CD4-positive, alpha-beta T cell treated with Interferon alpha-2 for 1 hour (primary cell): ENCODE measurements at places on chromosomes 11 and 22.

DNA sequence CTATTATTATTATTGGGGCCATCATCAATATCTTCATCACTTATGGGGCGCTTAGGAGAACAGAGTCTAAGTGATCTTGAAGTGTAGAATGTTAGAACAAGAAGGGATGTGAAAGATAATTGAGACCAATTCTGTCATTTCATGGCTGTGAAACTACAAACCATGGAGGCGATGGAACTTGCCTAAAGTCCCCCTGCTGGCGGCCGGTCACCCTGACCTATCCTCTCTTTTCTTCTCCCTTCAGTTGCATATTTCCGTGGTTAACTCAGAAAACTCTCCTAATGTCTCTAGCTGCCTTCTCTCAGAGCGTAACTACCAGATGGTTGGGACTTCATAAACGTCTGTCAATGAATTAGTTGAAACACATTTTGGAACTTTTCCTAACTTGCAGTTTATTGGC is 6.6 kb upstream of the OR4B1 start:
- no peak for DNase-seq

DNA sequence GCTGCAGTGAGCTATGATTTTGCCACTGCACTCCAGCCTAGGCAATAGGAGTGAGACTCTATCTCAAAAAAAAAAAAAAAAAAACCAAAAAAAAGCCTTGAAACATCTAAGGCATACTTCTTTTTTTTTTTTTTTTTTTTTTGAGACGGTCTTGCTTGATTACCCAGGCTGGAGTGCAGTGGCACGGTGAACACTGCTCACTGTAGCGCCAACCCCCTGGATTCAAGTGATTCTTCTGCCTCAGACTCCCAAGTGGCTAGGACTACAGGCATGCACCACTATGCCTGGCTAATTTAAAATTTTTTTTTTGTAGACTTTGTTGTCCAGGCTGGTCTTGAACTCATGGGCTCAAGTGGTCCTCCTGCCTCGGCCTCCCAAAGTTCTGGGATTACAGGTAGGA is 19.5 kb downstream of the ARFGAP3 start:
- DNase-seq: no peak

DNA sequence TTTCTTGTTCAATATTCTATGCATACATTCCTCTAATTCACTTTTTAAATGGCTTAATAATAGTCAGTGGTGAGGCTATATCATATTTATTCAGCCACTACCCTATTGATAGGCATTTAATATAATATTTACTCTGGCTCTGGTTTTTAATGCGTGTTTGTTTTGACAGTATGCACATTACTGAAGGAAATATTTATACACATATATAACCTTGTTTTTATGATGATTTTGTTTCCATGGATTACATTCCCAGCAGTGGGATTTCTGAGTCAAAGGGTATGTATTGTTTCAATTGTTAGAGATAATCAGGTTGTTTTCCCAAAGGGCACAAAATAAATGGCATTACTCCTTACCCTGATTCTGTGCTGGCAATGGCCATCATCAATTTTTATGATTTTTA is 105.8 kb downstream of the UVRAG start:
- DNase-seq: no peak

DNA sequence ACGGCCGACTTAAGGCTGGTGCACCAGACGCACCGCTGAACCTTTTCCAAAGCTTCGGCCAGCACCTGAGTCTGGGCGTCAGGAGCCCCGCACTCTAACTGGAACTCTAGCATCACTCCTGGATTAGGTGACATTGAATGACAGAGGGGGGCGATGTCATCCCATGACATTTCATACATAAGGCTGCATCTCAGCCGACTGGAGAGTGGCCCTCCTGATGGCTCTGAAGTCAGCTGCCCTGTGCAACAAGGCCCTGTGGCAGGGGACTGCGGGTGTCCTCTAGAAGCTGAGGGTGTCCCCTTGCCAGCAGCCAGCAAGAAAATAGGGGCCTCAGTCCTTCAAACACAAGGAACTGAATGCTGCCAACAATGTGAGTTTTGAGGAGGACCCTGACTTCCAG is 10.1 kb upstream of the FADS3 start:
- no peak for DNase-seq

DNA sequence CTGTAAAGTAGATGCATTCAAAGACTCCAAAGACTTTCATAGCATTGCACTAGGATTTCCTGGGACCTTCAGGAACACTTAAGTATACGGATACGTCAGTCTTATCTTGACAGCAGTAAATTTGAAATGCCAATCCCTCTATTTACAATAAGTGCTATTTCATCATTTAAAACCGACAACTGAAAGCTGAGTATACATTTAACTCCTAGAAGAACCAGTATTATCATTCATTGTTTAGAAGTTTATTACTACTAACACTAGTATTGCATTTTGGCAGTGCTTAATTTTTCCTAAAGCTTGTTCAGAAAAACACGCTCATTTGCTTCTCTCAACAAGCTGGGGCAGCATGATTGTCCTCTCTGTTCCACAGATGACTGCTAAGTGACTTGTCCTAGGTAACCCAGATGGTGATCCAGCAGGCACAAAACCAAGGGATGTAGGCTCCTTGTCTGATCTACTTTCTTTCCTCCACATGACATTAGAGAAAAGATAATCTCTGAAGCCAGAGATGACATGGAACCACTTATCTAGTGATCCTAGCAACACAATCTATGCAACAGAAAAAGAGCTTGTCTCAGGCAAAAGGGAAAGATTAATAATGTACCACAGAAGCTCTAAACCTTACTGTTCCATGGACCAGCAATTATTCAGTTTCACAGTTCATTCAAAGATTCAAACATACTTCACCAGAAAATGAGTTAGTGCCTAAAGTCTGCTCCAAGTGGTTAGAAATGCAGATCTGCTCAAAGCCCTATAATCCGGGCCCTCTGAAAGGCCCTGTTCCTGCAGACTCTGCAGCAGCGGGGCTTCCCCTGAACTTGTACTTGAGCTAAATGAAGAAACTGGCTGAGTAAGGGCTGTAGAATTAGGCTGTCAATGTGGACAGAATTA is 5.2 kb downstream of the MAML2 start:
- peak; percentile 50 for DNase-seq

- DNase-seq: no peak
Measured at GRCh38 chr11:12767577-12767976, 93.4 kb downstream of the TEAD1 start.

DNA sequence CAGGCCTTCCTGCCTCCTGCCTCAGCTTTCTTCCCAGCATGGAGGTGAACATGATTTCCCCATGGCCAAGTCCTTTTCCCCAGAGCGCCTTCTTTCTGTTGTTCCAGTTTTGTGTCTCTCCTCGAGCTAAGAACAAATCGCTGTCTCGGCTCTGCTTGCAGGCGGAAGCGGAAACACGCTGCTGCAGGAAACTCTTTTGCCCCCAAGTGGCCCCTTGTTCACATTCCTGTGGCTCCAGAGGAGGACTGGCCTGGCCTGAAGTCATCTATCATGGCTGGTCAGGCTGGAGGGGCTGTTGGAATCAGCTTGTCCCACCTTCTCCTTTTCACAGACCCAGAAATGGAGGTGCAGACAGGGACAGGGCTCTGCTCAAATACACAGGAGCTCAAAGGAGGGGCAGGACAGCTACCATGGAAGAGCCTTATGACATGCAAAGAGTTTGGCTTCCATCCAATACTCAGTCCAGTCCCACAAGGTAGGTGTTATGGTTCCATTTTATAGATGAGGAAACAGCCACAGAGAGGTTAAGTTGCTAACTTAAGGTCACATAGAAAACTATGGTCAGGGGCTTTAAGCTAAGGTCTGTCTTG is 182.2 kb upstream of the SYT13 start:
- DNase-seq: no peak
